ENCODE measurements at places on chromosomes 5 and 9.

DNA sequence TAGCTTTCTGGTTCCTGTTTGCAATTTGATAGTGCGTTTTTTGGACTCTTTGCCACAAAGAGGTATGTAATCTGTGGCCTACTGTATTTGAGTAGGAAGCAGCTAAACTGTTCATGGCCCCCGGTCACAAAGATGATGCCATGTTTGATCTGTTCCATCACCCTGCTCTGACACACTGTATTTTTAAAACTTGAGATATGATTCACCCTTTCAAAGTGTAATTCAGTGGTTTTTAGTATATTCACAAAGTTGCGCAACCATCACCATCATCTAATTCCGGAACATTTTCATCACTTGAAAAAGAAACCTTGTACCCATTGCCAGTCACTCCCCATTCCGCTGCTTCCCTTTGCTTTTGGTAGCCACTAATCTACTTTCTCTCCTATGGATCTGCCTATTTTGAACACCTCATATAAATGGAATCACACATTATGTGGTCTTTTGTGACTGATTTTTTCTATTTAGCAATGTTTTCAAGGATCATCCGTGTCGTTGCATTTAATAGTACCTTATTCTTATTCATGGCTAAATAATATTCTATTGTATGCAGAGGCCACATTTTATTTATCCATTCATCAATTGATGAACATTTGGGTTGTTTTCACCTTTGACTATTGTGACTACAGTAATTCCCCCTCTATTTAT lies 141.6 kb downstream of the NR3C1 start:
- no peak for DNase-seq

- DNase-seq: no peak
These were observed 472.3 kb downstream of the LRRC70 start for GRCh38 chr5:63050916-63051315.

GRCh38 chr5:115815693-115816225 lies 700 bp downstream of the CDO1 start:
- DNase-seq: no peak

DNA sequence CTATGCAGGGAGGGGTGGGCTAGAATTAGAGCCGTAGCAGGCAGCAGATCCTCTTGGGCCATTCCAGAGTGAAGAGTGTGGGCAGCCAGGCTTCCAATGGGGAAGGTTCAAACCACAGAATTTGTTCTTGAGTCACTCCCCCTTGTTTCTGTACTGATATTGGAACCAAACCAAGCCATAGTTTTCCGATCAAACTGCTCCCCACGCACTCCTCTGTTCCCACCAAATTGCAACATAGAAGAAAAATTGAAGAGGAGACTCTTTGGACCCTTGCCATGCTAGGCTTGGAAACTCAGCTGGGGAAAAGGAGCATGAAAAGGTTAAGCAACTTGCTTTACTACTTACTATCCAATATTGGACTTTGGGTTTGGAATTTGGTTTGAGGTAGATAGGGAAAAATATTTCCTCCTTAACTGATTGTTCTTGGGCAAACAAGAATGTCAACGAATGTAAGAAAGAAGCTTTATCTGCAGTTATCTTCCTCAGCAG lies 165.8 kb upstream of the NR3C1 start:
- DNase-seq: no peak

DNA sequence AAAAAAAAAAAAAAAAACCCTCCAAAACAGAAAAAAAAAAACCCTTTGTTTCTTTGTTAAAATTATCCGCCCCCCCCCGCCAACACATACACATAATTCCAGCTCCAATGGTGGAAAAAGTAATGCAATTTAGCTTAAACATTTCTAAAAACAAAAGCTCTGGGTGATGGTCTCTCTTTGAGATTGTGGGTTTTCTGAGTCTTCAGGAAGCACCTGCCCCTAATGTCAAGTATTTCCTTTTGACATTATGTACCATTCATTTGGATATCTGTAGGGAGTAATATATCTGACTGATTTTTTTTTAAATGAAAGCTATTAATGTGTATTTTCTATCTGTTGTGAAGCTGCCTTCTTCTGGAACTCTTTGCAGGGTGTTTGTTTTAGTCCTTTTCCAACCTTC lies 389.7 kb downstream of the TAF11L14 start:
- no peak for DNase-seq

DNA sequence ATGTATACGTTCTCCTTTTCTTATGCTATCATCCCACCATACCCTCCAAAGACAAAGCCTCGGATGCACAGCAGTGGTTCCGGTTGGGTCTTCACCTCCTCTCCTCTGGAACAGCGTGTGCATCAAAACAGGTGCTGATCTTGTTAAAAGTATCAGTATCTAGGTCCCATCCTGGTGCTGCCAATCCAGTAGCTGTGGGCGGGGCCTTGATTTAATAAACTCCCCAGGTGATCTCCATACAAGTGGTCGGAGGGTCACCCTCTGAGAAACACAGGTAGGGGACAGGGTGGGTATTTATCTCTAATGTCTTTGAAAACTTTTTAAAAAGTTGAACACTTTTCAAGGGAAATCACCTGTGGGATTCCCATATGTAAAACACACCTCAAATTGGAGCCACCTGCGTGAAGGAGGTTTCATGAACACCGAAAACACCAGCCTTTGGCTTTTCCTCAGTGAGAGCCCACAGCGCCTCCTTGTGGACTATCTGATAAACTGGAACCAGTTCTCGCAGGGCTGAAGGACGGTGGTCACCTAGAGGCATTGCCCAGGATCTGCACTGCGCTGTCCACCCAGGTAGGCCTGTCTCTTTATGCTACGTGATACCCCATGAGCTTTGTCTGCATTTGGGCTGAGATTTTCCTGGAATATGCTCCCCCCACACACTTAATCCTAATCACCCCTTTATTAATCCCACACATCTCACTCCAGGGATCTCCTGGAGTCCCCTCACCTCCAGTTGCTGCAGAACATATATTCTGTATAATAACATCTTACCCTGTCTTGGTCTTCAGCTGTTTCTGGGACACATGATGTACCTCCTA lies 80.5 kb upstream of the EPB41L4B start:
- peak; percentile 33 for DNase-seq

GRCh38 chr5:3110371-3110770 lies 358.9 kb upstream of the IRX2 start:
- DNase-seq: no peak

DNA sequence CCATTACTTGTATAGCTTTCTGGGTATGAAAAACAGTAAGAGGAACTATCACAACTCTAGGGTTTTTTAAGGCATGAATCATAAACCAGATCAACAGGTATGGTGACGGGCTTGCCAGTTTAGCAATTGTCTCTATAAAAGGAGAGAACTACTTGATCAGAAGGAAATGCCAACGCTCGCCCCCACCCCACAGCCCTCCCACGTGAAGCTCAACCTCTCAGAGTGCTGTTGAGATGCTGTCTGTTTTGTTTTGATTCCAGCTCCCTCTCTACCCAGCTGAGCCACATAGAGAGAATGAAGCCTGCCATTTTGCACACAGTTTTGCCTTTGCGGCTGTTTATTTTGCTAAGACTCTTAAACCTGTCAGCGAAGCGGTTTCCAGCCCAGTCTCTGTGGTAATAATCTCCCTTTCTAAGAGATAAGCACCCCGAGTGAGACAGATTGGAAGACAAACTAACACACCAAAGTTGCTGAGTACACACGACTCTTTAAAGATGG lies 257.9 kb upstream of the ANKRD55 start:
- no peak for DNase-seq

DNA sequence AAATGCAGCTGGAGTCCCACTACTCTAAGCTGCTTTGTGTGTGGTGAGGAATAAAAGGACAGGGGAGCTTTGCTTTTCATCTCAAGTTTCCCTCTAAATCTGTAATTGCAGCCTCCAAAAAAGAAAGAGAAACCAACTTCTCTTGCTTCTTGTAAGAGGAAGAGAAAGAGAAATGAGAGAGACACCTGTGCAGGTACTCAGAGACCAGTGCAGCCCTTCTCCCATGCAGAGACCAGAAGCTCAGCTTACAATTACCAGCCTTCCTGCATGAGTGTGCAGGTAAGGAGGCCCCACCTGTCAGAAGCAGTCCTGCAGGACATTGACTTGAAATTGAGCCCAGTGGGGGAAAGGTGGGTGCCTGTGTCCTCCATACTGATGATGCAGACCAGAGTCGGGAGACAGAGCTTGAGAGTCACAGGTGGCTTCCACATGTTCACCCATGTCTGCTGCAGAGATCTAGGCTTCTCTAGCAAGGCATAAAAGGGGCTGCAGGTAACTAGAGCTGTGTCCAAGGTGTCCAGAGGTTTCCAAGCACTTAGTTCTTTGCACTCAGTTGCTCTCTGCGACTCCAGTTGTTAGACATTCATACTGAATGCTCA lies 15.3 kb upstream of the MED10 start:
- no peak for DNase-seq

DNA sequence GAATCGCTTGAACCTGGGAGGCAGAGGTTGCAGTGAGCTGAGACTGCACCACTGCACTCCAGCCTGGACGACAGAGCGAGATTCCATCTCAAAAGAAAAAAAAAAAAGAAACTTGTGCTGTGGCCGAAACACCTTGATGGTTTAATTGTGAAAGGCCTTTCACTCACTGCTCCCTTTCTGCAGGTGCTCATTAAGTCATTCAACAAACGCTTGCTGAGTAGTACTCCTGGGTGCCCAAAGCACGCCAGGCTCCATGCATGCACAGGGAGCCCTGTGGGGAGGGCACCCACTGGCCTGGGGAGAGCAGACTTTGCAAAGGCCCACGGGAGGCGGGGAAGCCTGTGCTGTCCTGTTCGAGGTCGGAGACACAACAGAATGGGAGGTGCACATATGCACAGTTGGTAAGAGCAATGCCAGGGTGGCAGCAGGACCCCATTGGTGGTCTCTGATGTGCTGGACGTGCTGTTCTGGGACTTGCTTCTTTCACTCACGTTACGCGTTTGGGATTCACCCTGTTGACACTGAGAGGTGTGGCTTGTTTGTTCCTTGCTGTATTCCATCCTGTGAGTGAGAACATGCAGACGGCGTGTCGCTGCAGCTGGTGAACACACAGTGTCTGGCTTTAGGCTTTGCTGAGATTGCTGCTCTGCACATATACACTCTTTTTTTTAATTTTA lies 3.0 kb upstream of the ENTPD2 start:
- no peak for DNase-seq

DNA sequence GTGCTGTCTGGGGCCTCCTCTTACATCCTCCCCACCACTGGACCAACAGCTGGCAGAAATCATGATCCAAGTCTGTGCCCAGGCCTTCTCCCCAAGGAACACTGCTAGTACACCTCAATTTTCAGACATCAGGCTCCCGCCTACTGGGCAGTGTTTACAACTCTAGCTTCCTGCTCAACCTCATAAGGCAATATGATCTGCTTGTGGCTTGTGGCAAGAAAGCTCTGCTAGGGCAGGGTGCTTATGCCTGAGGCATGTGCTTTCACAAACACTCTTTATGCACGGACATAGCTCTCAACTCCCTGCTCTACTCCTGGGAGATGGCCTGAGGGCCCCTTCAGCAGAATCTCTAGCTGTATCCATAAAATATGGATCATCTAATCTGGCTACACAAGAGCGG lies 32.5 kb downstream of the SH3TC2 start:
- no peak for DNase-seq

DNA sequence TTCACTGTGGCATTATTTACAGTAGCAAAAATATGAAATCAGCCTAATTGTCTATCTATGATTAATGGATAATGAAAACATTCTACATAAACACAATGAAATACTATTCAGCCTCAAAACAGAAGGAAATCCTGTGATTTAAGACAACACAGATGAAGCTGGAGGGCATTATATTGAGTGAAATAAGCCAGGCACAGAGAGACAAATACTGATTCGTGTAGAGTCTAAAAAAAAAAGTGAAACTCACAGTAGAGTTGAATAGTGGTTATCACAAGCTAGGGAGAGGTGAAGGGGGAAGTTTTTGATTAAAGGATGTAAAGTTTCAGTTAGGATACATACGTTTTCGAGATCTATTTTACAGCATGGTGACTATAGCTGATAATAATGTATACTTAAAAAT lies 122.2 kb downstream of the ADAMTS6 start:
- no peak for DNase-seq

- DNase-seq: no peak
These were observed 114.9 kb upstream of the KLF9 start for GRCh38 chr9:70529377-70529776.

DNA sequence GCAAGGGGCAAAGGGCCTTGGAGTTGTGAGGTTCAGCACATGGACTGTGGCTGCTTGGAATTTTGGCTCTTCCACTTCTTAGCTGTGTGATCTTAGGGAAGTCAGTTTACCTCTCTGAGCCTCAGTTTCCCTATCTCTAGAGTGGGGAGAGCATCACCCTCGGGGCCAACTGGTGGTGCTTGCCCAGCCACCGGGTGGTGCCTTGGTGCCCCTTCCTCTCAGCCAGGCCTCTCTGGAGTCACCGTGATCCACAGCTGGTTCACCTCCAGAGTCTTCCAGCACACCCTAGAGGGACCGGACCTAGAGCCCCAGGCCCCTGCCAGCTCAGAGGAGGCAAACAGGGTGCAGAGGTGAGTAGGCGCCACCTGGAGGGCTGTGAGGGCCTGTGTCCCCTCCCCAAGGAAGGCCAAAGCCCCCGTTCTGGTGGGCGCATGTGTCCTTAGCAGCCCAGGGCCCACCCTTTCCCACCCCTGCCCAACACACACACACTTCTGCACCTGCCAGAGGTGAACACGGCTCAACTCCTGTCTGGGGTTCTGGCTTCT lies 7.7 kb downstream of the ADGRD2 start:
- DNase-seq: no peak

DNA sequence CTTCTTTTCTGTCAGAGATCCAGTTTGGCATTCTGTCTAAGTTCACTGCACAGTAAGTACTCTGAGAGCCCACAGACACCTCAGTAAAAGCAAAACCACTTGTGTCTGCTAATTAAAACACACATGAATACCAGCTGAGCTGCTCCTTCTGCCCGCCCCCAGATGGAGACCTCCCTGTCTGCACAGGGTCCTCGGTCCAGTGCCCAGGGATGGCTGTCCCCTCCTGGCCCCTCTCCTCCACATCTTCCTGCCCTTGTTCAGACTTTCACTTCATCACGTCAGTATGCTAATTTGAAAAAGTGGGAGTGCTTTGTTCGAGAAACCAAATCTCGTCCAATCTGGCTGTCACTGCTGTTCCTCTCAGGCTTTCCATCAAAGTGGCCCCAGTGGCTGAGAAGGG lies 43.5 kb downstream of the LIX1 start:
- no peak for DNase-seq

- DNase-seq: no peak
These were observed 10.8 kb downstream of the SARDH start for GRCh38 chr9:133727277-133727875.

- no peak for DNase-seq
These were observed 7.7 kb downstream of the MACROH2A1 start for GRCh38 chr5:135391116-135391868.

DNA sequence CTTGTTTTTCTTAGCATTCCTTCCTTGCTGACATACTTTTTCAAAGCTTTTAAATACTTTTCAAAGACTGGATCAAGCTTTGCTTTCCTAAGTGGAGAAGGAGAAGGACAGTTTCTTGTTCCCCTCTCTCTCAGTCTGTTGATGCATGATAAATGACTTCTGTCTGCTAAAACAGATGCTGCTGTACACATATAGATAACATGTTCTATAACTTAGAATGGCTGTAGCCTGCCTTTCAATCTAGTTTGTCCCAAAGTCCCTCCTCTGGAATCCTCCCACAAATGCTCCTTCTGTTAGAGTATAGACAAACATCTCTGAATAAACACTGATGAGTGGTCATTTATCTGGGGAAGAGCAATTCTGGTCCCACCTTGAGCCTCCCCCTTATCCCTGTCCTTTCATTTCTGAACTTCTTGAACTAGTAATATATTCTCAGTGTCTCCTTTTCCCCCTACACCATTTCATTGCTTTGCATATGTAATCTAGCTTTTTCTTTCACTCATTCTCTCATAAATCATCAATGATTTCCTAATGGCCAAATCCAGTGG lies 5.4 kb upstream of the HEMGN start:
- DNase-seq: no peak

- DNase-seq: no peak
These were observed 61.4 kb downstream of the SNX24 start for GRCh38 chr5:122906768-122907167.

Measured in NCI-H1694 treated with DMSO at 0.1 percent for 48 hours (cell line).